ENCODE measurements at places on chromosomes 5 and 9.

GRCh38 chr5:108743846-108744245 is 3.9 kb upstream of the FER start:
- no peak for DNase-seq

DNA sequence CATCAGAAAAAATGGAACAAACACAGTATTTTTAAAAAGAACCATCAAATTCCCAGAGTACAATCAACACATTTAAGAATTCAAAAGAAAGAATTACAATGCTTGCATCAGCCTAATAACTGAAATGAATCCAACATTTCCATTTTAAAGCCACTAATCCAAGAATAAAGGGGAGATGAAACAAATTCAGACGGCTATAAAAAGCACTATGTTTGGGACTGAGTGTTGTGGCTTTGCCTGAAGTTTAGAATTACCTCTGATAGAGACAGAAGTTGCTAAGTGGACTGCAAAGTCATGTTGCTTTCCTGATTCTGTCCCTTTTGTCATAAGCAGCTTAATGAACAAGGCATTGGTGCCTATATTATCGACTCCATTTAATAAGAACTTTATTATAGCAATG is 135.4 kb upstream of the RGMB start:
- no peak for DNase-seq

GRCh38 chr9:134168757-134169550 is 4.6 kb upstream of the RNU6ATAC start:
- no peak for DNase-seq

GRCh38 chr5:175867587-175868347 is 3.6 kb upstream of the CPLX2 start:
- no peak for DNase-seq

DNA sequence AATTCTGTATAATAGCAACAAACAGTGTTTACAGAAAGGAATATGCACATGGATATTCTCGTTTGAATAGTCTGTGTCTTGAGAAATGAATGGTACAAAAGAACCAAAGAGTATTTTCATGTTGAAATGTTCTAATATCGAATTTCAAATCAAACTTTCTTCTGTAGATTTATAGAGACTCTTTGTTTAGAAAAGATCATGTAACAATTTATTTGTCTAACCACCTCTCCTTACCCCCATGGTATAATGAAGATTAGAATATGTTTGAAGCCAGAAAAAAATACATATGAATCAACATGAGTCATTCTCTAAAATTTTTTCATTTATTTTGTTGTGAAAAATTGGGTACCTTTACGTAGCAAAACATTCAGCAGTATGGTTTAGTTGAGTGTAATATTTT is 285.6 kb downstream of the PRR16 start:
- DNase-seq: peak; percentile 16

GRCh38 chr9:6384732-6385131 is 28.3 kb upstream of the UHRF2 start:
- DNase-seq: no peak

- DNase-seq: peak; percentile 78
Observed at GRCh38 chr9:106916466-106917235, 53.7 kb downstream of the ZNF462 start.

- no peak for DNase-seq
Observed at GRCh38 chr9:396396-396795, 181.7 kb downstream of the DOCK8 start.

DNA sequence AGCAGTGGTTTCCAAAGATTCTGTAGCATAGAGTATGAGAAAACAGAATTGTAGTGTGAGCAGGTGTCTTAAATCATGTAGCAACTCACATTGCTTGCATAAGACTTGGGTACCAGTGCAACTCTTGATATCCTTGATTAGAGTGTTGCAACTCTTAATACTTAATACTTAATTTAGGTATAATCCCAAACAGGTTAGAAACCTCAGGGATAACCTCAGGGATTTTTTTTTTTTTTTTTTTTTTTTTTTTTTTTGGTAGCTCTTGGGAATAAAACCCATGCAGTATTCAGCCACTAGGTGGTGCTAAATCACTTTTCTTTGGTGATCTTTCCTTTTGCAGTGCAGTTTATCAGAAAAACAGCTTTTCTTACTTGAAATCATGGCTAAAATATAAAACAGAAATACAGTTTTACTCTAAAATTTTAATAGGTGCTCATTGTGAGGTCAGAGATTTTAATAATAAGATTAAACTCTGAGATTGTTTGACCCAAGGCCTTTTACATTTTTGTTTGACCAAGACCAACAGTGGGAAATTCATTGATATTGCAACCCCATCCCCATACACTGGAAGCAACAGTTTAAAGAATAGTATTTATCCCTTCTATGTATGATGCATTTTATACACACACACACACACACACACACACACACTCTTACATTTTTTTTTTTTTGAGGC is 55.3 kb downstream of the ERAP1 start:
- peak; percentile 74 for DNase-seq

DNA sequence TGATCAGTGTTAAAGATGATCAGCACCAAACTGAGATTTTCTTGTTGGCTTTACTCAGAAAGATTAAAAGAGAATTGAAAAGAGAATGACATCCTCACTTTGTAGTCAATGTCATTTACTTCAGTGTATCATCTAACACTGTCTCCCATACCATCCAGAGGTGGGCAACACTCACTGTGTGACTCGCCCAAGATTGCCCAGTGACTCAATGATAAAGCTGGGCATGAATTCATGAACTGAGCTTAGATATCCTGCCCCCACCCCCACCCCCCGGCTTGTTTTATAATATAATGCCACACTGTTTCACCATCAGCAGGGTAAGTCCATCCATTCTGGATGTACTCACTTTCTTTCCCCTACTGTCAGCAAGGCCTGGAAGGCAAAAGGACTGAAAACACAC is 242.2 kb downstream of the FAM114A2 start:
- DNase-seq: no peak

DNA sequence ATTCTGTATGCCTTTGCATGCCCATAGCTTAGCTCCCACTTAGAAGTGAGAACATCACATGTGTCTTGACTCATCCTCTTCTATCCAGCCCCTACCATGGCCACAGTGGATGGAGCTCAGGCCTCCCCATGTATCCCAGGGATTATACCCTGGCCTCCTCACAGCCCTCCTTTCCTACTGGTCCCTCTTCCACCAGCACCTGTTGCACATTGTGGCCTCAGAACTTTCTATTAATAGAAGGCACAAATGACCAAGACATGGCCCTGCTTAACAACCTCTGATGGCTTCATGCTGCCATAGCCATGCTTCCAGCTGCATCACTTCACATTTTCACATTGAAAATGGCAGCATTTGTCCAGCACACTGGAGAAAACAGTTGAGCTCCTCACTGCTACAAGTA is 315.4 kb downstream of the CDK5RAP2 start:
- DNase-seq: no peak

DNA sequence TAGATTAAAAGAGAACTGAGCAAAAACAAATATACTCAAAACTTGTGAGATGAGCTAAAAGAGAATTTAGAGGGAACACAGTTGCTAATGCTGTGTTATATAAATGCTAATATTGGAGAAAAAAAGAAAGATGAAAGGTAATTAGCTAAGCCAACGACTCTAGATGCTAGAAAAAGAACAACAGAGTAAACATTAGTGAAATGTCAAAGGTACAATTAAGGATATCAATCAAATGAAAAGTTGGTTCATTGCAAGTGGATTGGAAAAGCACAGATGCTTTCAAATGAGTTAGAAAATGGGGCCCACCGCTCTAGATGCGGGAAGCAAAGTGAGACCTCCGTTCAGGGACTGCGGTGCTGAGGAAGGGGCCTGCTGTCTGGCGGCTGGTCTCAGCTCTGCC is 17.9 kb upstream of the BARHL1 start:
- no peak for DNase-seq

- no peak for DNase-seq
Observed at GRCh38 chr5:154076240-154076922, 37.6 kb downstream of the MFAP3 start.

DNA sequence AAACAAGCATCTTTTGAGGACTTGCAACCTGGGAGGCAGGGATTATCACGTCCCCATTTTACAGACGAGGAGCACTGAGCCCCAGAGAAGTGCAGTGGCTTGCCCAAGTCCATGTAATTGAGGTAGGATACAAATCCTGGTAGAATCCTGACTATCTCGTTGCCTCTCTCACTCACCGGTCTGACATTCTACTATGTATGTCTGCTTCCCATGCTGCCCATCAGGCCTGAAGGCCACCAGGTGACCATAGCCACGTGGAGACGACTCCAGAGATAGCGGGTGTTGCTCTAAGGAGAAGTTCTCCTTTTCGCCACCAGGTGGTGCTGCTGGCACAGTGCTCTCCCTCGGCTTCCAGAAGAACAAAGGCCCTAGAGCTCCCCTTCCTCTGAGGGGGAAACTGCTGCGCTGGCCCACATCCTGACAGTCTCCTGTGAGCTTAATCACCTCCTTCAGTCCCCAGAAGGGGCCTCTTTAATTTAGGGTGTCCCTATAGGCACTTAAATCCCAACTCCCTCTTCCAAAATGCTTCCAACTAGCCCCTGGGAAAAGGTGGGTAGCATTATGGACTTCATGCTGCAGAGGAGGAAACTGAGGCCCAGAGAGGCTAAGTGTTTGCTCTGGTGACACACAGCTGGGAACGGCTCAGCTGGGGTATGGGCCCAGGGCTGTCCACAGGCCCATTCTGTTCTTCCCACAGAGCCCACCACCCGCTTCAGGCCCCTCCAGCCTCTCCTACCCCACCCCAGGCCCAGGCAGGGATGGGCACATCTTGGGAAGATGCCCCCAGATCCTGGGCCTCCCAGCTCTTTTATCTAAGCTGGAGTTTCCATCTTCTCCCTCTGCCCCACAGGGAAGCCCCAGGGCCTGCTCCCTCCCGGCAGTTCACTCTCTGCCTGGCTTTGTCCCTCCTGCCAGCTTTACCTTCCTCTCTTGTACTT is 6.4 kb downstream of the SLC34A1 start:
- DNase-seq: peak; percentile 82

- DNase-seq: no peak
Observed at GRCh38 chr5:14267166-14267838, 124.2 kb downstream of the TRIO start.

DNA sequence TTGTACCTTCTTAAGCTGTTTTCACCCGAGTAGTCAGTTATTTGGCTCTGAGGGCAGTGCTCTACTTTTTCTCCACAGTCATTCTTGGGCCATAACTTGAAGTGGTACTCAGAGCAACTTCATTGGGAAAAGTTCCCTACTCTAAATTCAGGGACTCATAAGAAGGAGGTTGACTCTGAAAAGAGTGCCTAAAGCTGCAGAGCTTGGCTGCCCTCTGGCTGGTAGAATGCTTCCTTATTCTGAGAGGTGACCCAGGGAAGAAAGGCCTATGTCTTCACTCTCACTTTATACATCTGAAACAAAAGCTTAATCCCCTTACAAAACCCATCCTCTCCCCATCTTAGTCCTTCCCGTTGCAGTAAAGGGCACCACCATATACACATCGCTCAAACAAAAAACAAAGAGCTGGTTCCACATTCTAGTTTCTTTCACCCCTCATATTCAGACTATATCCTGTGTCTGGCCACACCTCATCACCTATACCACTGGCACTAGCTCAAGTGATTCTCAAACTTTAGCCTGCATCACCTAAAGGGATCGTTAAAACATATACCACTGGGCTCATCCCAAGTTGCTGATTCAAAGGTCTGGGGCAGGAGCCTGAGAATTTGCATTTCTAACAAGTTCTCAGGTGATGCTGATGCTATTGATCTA is 7.9 kb downstream of the IGIP start:
- no peak for DNase-seq

DNA sequence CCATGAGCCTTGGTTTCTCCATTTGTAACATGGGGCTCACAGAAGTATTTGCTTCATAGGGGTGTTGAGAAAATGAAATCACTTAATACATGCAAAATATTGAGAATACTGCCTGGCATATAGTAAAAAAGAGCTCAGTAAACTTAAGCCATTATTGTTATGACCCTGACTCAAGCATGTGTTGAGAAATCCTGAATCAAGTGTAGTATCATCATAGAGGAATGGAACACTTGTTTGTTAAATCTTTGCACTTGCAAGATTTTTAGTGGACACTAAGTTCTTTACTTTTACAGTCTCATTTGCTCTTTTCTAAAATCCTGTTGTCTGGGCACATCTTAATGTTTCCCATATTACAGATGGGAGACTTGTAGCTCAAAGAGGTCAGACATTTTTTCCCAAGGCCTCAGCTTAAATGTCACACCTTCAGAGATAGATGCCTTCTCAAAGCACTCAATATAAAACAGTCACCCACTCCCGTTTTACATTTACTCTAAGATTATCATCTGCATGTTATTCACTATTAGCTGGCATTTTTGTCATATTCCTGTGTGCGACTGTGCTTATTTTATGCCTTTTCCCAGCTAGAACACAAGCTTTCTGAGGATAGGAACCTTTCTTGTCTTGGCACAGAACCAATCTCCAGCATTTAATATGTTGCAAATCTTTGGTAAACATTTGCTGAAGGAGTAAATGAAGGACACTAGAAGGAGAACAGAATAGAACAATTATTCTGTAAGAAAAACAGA is 250.0 kb upstream of the TNC start:
- DNase-seq: peak; percentile 32

DNA sequence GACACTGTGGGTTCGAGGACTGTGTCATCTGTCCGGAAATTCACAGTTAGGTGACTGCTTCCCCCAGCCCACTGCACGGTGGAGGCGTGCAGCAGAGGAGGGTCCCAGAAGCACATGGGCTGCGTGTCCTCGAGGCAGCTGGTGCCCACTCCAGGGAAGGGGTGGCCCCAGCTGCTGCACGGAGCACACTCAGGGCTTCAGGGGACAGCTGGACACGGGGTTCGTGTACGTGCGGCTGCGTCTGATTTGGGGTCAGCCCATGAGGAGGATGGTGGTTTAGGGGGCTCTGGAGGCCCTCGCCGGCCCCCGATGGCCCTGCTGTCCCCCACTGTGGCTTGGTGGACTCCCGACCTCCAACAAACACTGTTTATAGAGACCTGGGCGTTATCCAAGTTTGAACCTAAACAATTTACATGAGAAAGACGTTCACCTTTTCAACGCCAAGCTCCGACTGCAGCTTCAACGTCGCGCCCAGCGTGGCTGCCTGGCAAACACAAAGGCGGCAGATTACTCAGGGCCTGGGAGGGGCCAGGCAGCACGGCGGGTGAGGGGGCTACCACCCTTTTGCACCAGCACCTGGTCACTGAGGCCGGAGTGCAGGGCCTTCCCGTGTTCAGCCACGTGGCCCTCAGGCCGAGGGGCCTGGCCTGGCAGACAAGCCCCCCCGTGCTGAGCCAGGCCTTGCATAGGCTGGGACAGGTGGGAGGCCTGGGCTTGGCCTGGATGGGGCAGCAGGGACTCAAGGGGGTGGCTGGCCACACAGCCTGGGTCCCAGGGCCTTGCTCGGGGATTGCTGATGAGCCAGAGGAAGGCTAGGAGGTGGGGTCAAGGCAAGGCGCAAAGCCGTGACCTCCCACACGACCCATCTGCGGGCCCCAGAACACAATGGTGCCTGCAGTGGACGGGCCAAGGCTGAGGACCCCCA is 55.2 kb downstream of the EXD3 start:
- DNase-seq: no peak

- no peak for DNase-seq
Observed at GRCh38 chr9:9792144-9792857, 820.5 kb downstream of the PTPRD start.

DNA sequence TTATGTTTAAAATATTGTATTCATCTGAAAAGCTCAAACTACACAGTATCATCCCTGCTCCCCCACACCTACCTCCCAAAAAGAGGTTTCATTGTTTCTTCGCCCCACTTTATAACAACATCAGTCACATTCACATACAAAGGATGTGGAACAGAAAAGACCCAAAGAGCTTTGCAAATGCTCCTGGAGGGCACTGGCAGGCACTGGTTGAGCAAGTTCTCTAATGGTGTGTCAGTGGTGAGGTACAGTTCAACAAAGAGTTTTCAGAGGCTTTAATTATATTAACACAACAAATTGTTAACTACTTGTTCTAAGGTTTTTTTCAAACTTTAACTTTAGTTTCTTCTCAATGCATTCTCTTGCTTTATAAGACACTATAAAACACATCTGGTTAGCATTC is 54.1 kb upstream of the ECM2 start:
- no peak for DNase-seq

Data from astrocyte of the spinal cord (primary cell).